ENCODE measurements at places on chromosomes 11 and 22. TPM values are rescaled to one million over a fixed set of nuclear protein-coding genes. Genes with fewer than 3 reads are reported as not detected.

Gene GVQW3
- 4.3 TPM for total RNA-seq

Gene PYGM
- 3.1 TPM for total RNA-seq

Gene PAX6
- not detected for total RNA-seq

Gene C1QTNF4
- total RNA-seq: 0.19 TPM

Gene CEP126
- total RNA-seq: 0.90 TPM

Data from activated CD4-positive, alpha-beta T cell treated with anti-CD3 and anti-CD28 coated beads, Interleukin-2, amount 10 ng/mL, durations not matched to agents 24 days and 14 days (primary cell).